ENCODE measurements at places on chromosomes 16 and 17.

GRCh38 chr17:77437017-77437416 is 296.2 kb downstream of the SEC14L1 start:
- DNase-seq, result no peak

DNA sequence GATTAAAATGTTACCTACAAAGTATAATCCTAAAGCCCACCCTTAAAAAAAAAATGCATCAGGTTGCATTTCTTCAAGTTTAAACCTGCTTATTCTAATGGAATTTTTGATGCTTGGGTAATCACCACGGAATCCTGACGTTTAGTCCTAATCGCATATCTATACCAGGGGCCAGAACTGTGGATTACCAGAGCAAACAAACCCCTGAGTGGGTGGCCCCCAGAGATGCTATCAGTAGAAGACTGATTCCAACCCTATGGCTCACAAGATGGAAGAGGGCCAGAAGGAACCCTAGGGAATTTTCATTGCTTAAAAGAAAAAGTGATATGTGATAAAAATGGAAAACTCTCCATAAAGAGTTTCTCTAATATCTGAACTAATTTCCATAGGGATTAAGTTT is 152.2 kb upstream of the NOG start:
- DNase-seq, result no peak

DNA sequence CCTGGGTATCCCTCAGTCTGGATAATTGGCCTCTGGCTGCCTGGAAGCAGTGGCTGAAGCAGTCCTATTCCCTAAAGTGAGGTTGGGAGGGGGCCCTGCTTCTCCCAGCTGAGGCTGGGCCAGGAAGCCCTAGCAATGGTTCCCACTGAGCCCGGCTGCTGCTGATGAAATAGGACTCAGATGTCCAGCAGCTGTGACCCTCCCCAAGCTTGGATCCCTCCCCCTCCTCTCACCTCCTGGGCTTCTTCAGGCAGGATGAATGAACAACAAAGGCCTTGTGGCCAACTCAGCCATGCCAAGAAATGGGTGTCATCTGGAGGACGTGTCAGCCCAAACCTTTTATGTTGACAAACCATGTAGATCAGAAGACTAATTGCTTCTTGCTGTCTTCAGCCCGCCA is 42.0 kb downstream of the AXIN2 start:
- DNase-seq, result no peak

GRCh38 chr17:43085474-43085873 is 39.7 kb downstream of the BRCA1 start:
- DNase-seq, result no peak

DNA sequence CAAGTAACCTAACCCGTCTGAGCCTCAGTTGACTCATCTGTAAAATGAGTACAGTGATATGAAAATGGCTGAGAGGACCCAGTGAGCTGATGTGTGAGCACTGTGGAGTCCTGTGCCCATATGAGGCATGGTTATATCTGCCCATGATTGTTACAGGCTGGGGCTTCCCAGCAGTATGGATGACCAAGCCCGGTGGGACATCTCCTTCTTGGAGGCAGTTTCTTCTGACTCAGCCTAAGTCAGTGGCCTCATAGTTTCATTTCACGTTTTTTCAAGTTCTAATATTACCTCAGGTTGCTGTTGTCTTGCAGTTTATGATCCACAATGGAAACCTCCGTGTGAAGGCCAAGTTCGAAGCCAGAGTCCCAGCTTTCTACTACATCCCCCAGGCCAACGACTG is 4.8 kb downstream of the ADAP2 start:
- no peak for DNase-seq

DNA sequence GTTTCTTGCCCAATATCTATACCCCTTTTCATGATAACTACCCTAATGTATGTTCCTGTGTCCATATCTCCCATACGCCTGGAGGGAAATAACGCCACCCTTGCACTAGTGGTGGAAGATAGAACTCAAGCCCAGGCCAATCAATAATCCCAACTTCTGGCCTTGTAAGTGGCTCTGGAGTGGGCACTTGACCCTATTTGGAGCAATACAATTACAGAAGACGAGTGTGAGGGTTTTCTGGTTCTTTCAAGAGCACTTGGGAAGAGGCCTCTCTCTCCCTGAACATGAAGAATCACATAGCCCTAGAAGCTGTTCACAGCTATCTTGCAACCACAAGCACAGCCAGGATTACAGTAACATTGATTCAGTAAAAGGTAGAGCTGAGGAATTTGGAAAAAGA is 217.9 kb downstream of the RAB11FIP4 start:
- DNase-seq, result no peak

- no peak for DNase-seq
Observed at GRCh38 chr17:57697197-57697596, 47.9 kb downstream of the CCDC182 start.

- DNase-seq, result no peak
Observed at GRCh38 chr16:4404247-4404966, 12.0 kb downstream of the CORO7 start.

GRCh38 chr16:72404299-72404698 is 232.3 kb upstream of the PMFBP1 start:
- no peak for DNase-seq

- no peak for DNase-seq
Observed at GRCh38 chr17:12977008-12977751, 40.6 kb downstream of the ELAC2 start.

DNA sequence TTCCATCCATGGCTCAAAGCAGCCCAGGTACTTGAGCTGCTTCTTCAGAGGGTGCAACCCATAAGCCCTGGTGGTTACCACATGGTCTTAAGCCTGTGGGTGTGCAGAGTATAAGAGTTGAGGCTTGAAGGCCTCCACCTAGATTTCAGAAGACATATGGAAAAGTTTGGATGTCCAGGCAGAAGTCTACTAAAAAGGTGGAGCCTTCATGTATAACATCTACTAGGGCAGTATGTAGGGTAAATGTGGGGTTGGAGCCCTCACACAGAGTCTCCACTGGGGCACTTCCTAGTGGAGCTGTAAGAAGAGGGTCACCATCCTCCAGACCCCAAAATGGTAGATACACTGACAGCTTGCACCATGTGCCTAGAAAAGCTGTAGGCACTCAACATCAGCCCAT is 120.9 kb downstream of the HS3ST3A1 start:
- DNase-seq, result no peak

GRCh38 chr17:6070430-6070912 is 292 bp downstream of the WSCD1 start:
- no peak for DNase-seq

- DNase-seq, result no peak
Observed at GRCh38 chr17:78692460-78693010, 89.5 kb downstream of the CYTH1 start.

DNA sequence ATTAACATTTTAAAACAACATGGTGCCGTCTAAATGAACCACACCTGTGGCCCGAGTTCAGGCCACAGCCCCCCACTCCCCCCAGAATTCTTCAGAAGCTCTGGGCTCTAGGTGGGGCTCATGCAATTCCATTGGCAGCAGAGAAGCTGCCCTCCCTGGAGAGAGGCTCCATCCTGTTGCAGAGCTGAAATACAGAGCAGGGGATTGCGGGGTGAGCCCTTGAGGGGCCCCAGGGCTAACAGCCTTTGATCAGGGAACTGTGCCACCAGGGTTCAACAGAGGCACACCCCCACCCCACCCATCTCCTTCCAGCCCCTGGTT is 69.3 kb downstream of the ABR start:
- no peak for DNase-seq

- DNase-seq, result no peak
Observed at GRCh38 chr16:47320546-47321310, 140.1 kb downstream of the ITFG1 start.

DNA sequence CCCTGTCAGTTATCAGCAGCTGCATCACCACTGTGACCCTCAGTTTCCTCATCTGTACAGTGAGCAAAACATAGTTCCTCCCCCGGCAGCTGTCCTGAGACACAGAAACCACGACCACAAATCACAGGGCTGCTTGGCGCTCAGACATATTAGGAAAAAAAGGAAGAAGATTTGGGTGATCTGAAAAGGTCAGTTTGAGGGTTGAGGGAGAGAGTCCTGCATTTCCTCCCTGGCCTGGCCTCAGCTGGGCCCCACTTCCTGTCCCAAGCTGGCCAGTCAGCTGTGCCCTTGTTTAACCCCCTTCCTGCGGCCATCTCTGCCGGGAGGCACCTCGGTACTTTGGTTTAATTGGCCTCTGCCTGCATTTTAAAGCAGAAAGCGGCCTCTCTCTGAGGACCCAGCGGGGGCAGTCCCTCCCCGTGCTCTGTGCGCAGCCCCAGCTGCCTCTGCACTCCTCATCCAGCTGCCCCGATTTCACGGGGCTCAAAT is 24.0 kb upstream of the CIBAR2 start:
- no peak for DNase-seq

GRCh38 chr16:79466111-79466510 is 134.4 kb downstream of the MAF start:
- no peak for DNase-seq

GRCh38 chr17:48258331-48258730 is 150.8 kb downstream of the SNX11 start:
- DNase-seq, result no peak

DNA sequence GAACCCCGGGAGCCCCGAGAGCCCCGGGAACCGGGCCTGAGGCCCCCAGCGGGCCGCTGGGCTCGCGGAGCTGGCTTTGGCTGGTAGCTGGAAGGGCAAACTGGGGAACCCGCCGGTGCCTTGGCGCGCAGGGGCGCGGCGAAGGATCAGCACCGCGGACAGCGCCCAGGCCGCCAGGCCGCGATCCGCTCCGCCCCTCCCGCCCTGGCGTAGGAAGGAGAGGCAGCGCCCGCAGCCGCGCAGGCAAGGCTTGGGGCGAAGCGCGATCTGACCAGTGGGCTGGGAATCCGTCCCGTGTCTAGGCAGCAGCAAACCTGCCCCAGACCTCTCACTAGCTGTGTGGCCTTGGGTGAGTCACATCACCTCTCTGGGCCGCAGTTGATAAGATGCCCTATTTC is 331 bp upstream of the CCDC92B start:
- peak; percentile 1 for DNase-seq

DNA sequence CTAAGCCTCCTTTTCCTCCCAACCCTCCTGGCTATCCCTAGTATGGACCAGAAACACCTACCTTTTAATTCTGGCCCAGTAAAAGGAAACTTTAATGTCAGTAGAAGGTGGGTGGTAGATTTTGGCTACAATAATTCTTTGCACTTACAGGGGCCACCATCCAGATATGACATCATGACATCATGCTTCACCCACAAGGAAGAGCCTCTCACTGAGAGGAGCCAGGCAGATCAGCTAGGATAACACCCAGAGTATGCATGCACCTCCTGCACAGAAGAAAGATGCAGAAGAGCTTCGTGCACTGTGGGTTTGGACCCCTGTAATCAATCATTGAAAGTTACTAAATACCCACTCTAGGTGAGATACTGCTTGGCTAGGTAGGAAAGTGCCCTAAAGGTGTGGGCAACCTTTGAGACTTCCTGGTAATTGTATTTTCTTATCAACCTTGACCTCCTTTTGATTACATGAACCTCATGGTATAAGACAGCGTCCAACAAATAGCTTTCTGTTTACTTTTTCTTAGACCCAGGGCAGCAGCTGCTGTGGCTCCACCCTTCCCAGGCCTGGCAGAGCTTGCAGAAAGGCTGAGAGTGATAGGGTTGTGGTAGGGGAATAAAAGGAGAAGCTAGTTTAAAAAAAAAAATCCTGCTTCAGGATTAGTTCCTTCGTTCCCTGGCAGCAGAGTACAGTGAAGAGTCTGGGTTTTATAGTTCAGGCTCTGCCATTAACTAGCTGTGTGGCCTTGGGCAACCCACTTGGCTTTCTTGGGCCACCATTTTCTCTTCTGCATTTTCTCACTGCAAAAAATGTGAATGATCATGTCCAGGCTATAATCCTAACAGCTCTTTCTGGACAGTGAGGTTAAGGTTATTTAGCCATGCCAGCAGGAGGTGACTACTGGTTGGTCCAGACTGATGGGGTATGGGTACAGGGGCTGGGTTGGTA is 6.2 kb downstream of the MAP3K14 start:
- DNase-seq, result no peak

DNA sequence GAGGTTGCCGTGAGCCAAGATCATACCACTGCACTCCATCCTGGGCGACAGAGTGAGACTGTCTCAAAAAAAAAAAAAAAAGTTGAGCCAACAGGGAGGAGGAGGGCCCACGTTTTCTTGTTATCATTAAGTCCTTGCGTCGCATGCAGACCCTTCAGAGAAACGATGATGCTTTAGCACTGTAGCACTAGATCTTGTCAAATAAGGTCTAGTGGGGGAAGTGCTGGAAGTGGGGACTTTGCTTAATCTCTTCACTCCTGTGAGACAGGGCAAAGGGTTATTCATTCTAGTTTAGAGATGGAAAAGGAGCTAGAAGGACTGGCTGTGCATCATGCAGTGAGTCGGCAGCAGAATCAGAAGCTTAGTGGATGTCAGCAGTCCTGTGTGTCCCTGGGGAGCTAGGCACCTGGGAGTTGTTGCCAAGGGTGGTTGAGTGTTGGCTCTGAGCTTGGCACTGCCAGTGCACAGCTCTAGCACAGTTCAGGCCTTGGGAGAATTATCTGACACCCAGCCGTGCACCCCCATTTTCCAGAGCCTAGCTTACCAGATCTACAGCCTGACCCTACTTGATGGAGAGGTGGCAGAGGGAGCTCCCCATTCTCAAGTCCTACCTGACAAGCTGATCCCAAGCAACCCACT is 33.4 kb upstream of the TBX2 start:
- no peak for DNase-seq

DNA sequence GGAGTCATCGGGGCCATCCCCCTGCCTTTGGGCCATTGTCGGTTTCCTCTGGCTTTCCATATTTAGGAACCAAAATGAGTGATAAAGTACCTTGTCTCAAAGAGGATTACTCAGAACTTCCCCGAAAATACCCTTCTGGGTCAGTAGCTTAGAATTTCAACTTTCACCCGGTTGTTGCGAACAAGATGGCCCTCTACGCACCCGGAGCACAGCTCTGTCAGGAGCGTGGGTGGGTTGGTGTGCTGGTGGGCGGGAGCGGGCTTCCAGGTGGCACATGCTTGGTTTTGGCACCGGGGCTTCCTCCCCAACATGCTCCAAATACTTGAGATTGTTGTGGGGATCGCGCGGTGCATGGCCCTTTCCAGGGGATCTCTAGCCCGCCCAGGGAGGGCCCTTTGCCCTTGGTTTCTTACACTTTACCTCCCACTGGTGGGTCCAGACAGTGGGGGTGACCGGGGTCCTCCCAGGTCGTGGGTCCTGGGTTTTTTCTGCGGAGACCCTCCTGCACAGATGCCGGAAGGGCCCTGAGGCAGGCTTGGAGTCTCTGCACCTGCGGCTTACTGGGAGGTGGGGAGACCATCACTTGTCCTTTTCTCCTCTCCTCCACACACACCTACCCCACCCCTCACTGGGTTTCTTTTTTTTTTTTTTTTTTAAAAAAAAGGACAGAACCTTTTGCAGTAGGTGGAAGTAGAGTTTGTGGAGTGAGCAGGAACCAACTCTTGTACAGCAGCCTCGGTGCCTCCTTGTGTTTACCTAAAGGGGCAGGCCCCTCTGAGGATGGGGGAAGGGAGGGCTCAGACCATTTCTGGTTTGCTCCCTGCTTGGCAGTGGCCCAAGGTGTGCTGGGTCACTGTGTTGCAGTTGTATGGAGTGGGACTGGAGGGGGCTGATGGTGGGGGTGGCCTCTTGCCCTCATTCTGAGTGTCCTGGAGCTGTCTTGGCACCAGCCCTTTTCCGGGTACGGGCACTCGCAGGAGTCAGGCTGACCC is 142.1 kb downstream of the SEC14L1 start:
- DNase-seq, result no peak
